ENCODE measurements at places on chromosomes 7 and 10.
A peak's percentile ranks its signal among the peaks of the same experiment; 100 is the strongest.

DNA sequence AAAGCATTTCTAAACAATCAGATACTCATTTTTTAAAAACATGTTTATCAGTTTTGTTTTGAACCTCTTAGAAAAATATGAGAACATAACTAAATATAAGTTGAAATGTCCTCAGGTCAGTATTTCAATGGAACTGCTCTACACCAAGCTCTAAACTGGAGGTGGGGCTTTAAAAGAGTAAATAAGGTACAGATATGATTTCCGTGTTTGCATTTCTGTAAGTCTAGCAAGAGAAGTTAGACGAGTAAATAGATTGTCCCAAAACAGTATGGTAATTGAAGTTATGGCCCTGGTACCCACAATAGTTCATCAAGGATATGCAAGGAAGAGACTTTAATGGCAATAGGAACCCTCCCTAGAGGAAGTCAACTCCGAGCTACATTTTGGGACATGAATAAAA, 115.1 kb upstream of the AKR1E2 start:
- no peak for DNase-seq

- DNase-seq: peak; percentile 43
Observed at GRCh38 chr10:50552771-50553535, 70.8 kb downstream of the SGMS1 start.

DNA sequence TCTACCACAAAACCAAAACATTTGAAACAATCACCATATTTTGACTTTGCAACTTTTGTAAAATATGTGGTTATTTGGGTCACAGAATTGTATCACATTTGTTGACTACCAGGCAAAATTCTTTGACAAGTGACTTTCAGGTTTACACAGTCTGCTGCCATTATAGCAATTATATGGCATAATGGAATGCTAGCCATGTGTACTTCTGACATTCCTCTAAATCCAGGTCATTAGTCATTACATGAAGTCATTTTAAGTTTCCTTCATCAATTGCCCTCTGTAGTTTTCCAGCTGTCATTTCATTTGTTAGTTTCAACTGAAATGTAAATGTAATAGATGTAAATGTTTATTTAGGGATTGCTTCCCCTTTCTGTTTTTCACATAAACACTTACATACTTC, 137.5 kb downstream of the IMMP2L start:
- DNase-seq: no peak

DNA sequence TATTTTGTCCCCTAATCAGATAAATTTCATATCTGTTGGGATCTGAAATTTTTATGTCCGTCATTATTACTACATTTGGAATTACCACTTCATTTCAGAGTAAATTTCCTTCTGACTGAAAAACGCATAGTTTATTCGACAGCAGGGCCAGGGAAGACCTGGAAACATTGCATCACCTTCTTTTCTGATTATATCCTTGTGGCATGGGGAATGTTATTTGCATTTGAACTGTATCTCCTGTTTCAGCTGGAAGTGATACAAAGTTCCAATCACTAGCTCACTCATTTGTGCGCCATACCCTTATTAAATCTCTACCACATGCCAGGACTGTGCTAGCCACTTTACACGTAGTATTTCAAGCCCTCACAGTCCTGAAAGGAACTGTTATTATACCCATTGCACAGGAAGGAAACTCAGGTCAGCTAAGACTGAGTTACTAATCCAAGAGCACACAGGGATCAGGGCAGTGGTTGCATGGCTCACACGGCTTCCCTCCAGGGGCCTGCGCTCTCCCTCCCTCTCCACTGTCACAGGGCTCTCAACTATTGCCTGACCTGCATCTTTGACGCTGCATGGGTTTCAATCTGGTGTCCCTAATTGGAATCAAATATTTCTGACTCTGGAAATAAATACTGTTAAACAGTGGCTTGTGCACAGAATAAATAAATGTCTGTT, 84.4 kb upstream of the NANOS1 start:
- DNase-seq: no peak

DNA sequence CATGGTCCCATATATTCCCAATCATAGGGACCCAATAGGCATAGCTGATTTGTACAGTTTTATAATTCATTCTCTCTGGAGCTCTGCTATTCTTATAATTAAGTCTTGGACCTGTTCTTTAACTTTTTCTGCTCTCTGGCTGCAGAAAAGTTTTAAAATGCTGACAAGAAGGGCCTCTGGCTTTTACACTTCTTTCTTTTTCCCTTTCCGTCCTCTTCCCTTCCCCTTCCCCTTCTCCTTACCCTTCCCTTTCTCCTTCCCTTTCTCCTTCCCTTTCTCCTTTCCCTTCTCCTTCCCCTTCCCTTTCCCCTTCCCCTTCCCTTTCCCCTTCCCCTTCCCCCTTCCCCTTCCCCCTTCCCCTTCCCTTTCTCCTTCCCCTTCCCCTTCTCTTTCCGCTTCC, 101.3 kb upstream of the TPK1 start:
- DNase-seq: no peak

- DNase-seq: peak; percentile 27
Observed at GRCh38 chr10:21238717-21239116, 286.8 kb downstream of the SKIDA1 start.

DNA sequence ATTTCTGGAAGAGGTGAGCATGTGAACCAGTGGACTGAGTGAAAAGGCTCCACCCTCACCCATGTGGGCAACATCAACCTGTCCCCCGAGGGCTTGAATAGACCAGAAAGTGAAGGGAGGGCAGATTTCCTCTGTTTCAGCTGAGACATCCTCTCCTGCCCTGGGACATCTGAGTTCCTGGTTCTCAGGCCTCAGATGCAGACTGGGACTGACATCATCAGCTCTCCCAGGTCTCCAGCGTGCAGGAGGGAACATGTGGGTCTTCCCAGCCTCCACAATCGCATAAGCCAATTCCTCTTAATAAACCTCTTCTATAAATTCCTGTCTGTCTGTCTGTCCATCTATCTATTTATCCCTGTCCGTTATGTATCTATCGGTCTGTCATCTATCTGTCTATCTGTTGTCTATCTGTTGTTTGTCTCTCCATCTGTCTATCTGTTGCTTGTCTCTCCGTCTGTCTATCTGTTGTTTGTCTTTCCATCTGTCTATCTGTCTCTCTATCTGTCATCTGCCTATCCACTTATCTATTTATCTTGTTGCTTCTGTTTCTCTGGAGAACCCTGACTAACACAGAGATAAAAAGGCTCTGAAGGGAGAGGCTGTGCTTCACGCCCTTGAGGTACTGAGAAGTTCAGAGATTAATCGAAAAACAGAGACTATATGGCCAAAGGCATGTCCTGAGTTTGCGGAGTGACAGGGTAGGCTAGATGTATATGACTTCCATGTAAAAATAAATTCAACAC, 140.3 kb upstream of the PFKP start:
- DNase-seq: no peak

DNA sequence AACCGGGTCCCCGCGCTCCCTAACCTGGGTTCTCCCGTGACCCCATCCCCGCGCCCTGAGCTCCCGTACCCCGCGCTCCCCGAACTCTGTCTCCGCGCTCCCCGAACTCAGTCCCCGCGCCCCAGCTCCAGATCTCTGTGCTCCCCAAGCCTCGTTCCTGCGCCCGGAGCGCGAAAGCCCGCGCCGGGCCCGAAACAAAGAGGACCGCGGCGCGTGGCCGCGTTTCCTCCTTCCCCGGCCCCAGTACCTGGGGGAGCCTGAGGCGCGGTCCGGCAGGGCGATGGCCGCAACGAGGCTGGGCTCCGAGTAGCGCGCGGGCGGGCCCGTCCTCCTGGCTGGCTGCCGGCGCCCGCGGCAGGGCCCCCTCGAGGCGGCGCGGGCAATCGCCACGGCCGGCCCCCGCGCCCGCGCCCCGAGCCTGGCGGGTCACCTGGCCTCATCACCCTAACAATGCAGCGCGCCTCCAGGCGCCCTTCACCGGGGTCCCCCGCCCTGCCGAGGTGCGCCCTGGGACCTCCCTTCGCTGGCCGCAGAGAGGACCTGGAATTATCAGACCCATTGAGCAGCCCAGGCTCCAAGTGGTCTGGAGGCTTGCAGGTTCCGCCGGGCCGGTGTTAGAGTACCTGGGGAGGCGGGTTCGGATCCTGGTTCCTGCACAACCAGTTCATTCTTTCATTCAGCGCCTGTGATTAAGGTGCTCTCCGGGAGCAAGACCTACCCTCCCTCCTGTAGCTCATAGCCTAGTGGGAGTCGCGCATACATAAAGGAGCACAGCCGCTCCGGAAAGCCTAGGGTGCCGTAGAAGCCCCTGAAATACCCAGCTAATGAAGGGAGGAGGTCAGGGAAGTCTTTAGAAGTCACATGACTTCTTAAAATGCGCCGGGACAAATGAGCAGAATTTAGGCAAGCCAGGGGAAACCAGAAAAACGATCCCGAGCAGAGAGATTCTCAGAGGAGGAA, at the start of gene TNS3:
Gene TNS3 (minus strand): TSS at position 308 of the 960 bp plus-strand sequence. CDS start 142,475 bp downstream, outside the sequence.
- DNase-seq: no peak

- DNase-seq: no peak
Observed at GRCh38 chr10:86399514-86399878, 32.9 kb upstream of the GRID1 start.

DNA sequence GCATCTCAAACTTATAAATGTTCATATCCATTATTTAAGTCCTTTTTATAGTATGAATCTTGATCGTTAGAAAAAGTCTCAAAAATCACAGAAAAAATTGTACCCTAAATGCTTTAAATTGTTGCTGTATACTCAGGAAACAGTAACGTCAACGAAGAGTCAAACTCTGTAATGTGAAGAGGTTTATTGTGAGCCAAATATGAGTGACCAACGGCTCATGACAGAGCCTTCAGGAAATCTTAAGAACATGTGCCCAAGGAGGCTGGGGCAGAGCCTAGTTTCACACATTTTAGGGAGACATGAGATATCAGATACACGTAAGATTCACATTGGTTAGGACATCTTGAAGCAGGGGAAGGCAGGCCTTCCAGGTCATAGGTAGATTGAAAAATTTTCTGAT, 86.1 kb downstream of the PIP4K2A start:
- no peak for DNase-seq

GRCh38 chr7:42023262-42023661, 213.7 kb downstream of the GLI3 start:
- no peak for DNase-seq

Measured in renal cortex interstitium (tissue), 15 donors.